ENCODE measurements at places on chromosomes 1 and 21.

DNA sequence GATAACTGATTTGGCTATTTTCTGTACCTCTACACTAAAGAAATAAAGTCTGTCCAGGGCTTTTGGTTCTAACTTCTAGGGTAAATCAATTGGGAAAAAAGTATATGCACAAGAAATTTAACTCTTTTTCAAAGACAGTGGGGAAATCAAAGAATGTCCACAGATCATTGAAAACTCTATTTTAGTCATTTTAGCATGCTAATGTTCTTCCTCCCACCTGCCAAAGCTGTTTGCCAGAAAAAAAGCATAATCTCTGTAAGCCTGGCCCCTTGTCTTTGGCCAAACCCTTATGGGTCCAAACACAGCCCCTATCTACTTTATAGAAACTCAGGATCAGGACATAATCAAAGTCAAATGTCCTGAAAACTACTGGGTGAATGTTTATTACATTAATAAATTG lies 302.2 kb upstream of the ESRRG start:
- no peak for DNase-seq

GRCh38 chr1:97013941-97014340 lies 292.4 kb downstream of the PTBP2 start:
- no peak for DNase-seq

DNA sequence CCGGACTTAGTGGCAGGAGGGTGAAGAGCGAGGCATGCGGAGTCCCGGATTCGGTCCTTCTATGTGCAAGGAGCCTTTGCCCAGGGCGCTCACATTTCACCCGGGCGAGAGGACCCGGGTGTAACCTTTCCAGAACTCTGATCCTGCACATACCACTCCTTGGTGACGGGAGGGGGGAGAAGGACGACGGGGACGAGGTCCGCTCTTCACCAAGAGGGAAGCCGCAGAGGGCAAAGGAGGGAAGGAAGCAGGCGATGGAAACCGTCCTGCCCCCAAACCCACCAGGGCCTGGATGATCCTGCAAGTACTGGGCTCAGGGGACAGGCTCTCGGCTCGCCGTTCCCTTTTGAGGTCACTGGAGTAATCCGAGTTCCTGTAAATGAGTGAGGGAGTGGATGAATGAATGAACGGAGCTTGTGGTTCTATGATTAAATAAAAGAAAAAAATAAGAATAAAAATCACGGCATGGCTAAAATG lies 993 bp downstream of the SYPL2 start:
- DNase-seq = no peak

DNA sequence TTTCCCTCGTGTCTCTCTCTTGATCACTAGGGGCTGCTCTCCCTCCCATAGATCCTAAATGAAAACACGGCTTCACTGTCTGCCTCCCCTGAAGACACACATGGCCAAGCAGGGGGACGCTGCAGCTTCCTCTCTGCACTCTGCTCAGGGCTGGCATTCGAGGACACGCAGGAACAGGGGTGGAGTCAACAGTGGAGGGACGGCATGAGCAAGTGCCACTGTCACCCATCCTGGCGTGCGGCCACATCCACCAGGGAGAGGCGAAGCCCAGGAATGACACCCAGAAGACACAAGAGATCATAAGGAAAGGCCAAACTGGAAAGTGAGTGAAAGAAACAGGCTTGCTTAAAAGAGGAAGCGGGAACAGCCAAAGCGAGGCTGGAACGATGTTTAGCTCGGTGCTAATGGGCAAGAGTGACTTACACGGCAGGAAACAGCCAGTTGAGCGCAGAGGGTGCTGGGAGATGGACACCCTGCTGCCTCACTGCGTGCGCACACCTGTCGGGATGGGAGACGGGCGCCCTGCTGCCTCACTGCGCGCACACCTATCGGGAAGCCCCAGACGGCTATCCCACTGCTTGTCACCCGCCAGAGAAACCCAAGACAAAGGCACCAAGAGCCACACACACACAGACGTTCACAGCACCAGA lies 13.6 kb upstream of the C1QTNF12 start:
- no peak for DNase-seq

- no peak for DNase-seq
Measured at GRCh38 chr1:98887507-98887906, 117.2 kb downstream of the PLPPR5 start.

- DNase-seq = no peak
Measured at GRCh38 chr1:192554904-192555303, 20.7 kb upstream of the RGS1 start.

DNA sequence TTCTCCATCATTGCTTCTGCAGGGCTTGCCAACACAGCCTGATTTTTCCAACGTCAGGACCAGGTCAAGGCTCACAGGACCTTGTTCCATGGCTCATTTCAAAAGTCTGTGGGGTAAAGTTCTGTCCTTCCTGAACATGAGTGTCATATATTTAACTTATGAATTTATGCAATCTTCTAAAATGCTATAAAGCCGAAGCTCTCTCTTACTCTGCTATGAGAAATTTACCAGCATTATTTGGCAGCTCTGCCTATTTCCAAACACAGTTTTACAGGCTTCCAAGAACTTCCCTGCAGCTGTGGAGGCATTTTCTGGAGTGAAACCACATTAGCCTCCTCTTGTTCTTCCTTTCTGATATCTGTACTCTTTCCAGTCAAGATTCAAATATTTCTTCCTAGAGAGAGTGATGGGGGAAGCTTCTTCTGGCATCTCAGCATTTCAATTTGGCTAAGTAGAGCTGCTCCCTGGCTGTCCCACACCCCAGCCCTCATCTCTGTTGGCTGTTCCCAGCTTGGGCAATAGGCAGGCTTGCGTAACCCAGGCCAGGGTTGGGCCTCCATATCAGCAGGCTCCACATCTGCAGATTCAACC lies 15.6 kb upstream of the HMGCS2 start:
- no peak for DNase-seq

GRCh38 chr21:27448960-27449359 lies 482.1 kb upstream of the ADAMTS5 start:
- DNase-seq = no peak

DNA sequence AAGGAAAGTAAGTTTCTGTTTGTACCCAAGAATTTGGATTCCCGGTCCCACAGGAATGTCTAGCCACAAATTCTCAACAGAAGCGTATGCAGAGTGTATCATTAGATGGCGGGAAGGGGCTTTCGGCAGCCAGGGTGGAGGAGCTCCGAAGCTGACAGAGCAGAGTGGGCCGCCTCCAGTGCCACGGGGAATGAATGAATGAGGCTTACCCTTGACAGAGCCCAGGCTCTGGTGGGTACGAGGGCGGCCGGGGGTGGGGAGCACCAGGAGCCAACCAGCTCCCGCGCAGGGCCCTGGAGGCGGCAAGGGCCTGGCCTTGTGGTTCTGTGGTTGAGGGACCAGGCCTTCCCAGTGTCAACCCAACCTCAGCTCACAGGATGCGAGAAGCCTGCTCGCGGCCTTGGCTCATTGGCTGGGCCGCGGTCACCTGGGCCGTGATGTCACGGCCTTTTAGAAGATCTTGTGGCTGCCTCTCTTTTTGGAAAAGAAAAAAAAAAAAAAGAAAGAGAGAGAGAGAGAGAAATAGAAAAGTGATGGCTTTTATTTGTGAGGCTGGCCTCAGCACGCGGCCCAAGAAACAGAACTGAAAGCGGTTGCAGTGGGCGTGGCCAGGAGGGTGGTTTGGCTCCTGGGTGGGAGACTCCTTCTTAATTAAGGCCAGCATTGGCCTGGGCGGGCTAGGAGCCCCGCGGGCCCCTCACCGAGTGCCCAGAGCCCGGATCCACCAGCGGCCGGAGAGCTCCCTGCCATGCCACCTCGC lies 34.9 kb upstream of the RUNX3 start:
- DNase-seq = peak; percentile 36

- DNase-seq = peak; percentile 40
Measured at GRCh38 chr1:50975436-50975835, 5.4 kb downstream of the CDKN2C start.

- peak; percentile 75 for DNase-seq
Measured at GRCh38 chr1:7885513-7886404, 32.9 kb upstream of the UTS2 start.

DNA sequence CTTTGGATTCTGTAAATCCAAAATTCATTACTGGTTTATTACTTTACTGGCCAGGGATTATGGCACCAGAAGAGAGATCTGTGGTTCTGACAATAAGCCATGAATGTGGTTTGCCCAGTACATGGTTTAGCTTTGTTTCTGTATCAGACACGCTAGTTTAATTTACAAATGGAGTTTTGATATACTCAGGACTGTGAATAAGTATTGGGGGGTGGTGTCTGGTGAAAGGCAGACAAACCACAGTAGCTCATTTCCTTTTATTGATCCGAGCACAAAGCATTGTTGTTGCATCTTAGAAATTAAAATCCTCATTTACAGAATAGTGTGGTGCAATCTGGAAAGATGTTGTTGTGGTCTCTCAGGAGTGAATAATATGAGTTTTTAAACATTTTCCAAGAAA lies 96.0 kb downstream of the ST6GALNAC3 start:
- DNase-seq = no peak

GRCh38 chr1:49651136-49651535 lies 372.6 kb downstream of the AGBL4 start:
- no peak for DNase-seq

DNA sequence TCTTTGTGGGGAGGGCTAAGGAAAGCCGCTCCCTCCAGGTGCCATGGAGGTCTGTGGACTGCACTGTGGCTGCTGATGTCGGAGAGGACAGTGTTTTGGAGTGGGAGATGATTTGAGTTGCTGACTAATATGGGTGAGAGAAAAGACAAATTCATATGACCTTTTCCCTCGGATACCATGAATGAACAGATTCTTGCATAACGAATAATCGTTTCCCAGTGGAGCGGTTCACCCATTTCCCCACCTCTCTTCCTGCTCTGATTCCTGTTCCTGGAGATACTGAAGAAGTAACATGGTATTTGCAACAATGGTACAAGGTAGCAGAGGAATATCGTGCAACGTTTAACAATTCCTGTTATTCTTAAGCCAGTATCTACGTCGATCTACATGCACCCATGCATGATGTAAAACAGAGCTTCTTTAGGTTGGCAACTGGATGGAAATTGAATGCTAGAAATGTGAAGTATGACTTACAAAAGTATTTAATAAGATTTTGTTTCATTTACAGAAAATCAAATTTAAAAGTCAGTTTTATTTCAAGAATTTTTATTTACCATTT lies 227.1 kb downstream of the TOMM20 start:
- DNase-seq = no peak

GRCh38 chr1:105485207-105485606 lies 1571.3 kb upstream of the PRMT6 start:
- DNase-seq = no peak

GRCh38 chr21:26795412-26795805 lies 49.8 kb downstream of the ADAMTS1 start:
- no peak for DNase-seq
